ENCODE measurements at places on chromosomes 1 and 21.

DNA sequence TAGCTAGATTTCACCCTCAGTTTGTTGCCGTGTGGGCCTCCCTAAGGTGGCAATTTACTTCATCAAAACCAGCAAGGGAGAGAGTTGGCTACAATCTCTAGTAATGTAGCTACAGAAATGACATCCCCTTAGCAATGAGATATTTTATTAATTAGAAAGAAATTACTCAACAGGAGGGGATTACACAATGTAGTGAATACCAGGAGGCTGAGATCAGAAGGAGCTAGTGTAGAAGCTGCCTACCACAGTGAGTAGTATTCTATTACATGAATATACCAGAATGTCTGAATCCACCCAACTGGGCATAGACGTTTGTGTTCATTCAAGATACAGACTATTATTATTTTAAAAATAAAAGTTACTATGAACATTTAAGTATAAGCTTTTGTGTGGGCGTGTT is 868.2 kb upstream of the CXADR start:
- no peak for DNase-seq

- peak; percentile 8 for DNase-seq
These were observed 62.2 kb upstream of the ATP1B1 start for GRCh38 chr1:169044296-169044695.

GRCh38 chr1:1360506-1361169 is 2.3 kb upstream of the MXRA8 start:
- no peak for DNase-seq

DNA sequence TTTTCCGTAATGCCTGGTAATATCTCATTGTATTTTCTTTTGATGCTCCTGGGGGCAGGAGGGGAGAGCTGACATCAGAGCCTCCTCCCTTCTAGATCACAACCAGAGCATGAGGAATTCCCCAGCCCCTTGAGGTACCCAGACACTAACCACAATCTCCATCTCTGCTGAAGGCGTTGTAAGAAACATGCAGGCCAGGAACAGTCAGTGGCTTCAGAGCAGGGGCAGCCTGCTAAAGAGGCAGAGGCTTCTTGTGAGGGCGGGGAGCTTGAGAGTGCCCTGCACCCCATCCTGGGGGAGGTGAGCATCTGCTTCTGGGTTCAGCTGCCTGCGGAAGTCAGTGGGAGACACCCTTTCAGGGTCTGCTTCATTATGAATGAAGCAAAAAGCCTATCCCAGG is 19.0 kb downstream of the MAPKAPK2 start:
- peak; percentile 43 for DNase-seq

DNA sequence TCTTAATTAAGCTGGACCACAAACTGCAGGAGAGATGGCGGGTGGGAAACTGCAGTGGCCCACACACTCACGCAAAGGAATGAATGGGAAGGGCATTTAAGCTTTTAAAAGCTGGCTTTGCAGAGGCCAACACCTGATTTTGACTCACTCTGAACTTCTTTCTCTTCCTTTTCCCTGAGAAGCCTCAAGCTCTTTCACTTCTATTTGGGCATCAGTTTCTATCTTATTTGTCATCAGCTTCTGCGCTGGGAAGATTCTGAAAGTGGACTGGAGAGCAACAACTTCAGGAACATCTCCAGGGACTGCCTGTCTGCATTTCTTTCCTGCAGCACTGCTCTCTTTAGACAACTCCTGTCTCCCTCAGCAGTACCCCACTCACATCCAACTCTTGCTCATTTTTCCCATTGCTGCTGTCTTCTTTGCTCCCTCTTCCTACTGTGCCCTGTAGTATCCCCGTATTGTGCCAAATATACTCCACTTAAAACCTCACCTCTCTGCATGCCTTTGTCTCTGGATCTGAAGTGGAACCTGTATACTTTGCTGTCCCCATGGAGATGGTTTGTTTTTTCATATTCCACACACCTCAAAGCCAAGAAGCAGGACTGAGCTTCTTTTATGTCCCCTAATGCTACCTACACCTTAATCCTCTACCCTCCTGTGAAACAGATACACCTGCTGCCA is 143.3 kb upstream of the JUN start:
- no peak for DNase-seq

GRCh38 chr1:36285443-36286101 is 20.6 kb upstream of the SH3D21 start:
- DNase-seq = no peak

GRCh38 chr1:202281316-202282024 is 60.3 kb downstream of the UBE2T start:
- DNase-seq = no peak

DNA sequence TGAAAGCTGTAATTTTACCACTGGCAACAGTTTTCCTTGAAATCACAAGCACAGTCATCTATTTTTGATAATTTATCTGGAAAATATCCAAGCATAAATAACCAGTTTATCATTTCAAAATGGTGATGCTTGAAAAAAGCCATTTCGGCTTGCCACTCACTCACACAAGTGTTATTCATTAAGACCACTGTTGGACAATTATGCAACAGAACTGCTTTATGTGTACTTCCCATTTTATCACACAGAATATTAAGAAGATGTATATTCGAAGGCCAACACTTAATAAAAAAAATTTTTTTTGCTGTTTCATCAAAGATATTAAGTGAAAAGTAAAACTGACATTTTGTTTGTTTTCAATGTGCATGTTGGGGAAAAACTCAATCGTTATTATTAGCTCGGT is 62.3 kb downstream of the EIF4G3 start:
- DNase-seq = no peak

- peak; percentile 19 for DNase-seq
These were observed 944 bp upstream of the AGO3 start for GRCh38 chr1:35929730-35930592.

DNA sequence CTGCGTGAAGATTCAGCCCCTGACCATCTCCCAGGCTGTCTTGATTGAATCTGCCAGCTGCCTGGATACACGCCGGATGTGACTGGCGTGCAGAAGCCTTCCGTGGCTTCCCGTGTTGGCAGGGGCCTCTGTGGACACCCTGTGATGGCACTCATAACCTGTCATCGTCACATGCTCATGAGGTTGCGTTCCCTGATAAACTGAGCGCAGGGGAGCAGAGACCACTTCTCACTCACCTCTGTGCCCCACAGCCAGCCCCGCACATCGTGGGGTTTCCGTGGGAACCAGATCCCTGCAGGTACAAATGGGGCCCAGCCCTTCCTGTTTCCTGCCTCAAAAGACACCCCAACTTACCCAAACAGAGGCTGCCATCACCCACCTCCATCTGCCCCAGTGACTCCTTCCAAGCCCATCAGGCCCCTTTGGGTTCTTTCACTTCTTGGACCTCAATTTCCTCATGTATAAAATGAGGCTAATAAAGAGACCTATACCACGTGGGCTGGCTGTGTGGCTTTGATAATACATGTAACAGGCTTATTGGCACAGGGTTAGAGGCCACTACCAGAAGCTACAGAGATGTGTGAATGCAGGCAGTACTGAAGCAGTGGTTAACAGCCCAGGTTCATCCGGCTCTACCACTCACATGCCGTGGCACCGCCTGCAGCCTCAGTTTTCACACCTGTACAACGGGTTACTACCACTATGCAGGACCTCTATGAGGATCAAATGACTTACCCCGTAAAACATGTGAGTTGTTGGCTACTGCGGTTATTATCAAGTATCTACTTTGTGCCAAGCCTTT is 23.6 kb downstream of the HTR6 start:
- no peak for DNase-seq

GRCh38 chr1:21518774-21519455 is 9.7 kb downstream of the ALPL start:
- DNase-seq = no peak

GRCh38 chr21:36478207-36478701 is 1.7 kb downstream of the CLDN14 start:
- no peak for DNase-seq

GRCh38 chr1:171509191-171509590 is 23.9 kb downstream of the PRRC2C start:
- no peak for DNase-seq

DNA sequence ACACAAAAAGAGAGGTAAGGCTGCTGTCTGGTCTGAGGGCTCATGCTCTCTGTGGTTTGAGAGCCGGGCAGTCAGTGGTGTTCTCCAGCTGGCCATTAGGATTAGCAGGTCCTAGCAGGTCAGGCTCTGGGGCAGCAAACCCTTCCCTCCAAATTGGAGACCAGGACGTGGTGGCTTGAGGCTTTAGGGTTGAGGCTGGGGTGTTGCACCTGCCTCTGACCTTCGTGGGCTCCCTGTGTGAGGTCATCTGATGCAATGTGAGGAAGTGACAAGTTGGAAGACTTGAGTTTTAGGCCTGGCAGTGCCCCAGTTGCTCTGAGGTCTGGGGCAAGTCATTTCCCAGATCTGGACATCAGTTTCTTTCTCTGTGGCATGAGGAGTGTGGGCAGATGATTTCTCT is 24.4 kb downstream of the SZRD1 start:
- no peak for DNase-seq

- DNase-seq = no peak
These were observed 43.3 kb upstream of the TSHB start for GRCh38 chr1:114986286-114986685.

DNA sequence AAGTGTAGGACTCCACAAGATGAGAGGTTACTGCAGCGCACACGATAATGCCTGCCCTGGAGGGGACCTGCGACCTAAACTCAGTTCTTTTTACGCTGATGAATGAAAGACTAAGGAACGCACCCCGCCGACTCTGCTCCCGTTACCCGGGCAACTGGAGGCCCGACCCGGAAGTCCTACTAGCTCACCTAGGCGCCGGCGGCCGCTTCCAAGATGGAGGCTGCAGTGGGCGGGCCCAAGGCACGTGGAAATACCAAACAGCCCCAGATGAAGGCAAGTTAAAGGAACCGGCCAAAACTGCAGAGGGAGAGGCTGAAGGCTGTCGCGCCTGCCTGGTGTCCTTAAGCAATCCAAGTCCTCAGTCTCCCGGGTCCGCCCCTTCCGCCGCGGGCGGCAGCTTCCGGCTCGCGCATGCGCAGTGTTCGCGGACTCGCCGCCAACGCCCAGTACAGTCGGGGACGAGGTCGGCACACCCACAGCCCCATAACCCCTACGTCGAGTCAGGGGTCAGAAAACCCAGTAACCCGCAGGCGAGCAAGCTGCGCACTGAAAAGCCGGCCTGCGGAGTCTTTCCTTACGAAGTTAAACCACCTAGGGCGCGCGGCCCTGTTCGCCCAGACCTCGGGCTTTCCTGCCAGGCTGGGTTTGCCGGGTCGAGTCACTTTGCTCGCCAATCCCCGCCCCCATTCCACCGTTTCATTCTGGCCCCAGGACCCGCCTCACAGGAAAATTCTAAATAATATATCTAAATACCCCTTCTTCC is at the start of gene SETD4:
Gene SETD4, minus strand, starts transcription at position 368 of the 763 bp plus-strand sequence. CDS start 1,638 bp downstream, outside the sequence.
- peak; percentile 95 for DNase-seq

DNA sequence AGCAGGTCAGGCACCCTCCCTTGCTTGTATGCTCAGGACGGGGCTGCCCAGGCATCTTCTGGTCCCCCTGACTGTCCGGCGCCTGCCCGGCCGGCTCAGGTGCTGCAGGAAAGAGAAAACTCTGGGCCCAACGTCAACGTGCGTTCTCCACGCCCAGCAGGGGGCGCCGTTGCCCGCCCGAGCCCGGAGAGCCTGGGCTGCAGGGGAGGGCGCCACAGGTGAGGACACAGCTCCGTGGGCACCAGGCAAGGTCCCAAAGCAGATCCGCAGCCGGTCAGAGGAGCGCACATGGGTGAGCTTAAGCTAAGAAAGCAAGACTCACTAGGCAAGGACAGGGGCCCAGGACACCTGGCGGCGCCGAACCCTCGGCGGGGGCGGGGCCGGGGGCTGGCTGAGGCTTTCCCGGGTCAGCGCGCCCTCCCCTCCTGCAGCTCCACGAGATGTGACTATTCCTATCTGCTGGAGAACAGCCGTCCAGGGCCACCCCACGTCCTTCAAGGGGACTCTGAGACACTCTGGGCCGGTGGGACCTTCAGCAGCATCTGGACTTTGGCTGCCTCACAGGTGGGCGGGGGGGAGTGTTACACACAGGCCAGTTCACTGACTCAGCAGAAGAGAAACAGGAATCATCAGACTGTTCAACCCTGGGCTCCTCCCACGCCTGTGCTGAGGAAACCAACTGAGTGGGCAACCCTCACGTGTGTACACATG is 29.3 kb downstream of the KRTAP10-1 start:
- peak; percentile 78 for DNase-seq

DNA sequence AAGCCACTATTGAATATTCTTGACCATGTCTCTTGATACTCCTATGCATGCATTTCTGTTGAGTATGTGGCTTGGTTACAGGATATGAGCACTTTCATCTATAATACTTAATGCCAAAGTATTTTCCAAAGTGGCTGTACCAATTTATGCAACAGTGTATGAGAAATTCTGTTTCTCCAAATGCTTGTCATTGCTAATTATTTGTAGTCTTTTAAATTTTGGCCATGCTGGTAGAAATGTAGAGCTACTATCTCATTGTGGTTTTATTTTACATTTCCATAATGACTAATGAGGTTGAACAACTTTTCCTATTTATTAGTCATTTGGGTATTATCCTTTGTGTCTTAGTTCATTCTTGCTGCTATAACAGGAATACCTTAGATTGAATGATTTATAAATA is 71.4 kb upstream of the TSPAN2 start:
- DNase-seq = no peak

GRCh38 chr1:206075786-206076755 is 23.1 kb downstream of the RHEX start:
- DNase-seq = no peak

- DNase-seq = no peak
These were observed 4.7 kb downstream of the HUNK start for GRCh38 chr21:31877463-31877957.

DNA sequence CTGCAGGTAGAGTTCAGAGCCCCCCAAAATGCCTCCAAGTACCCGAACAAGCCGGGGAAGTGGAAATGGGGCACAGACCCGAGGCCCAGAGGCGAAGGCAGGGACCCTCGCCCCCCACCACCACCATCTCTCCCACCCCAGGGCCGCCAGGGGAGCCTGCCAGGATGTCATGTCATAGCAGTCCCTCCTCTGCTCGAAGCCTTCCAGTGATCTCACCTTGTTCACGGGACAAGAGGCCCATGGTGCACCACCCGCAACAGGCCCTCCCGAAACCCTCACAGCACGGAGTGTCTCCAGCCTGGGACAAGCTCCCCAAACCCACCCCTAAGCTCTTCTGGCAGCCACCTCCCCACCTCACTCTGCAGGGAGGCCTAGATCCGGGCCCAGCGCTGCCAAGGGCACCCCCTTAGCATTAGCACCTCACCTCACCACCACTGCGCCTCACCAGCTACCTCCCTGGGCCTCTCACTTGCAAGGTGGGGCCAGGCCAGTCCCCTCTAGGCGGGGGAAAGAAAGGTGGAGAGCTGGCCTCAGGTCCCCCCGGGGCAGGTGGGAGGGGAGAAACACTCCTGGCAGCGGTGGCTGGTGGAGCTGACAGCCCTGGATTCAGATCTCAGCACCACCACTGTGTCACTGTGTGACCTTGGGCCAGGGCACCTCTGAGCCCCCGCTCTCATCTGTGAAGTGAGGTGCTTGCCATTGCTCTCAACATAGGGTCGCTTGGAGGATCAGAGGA is 13.3 kb downstream of the CHD5 start:
- DNase-seq = no peak

- DNase-seq = peak; percentile 35
These were observed 125 bp downstream of the ATP5PF start for GRCh38 chr21:25734654-25734903.

GRCh38 chr1:227902641-227902990 is 45.1 kb downstream of the WNT9A start:
- DNase-seq = no peak

GRCh38 chr21:42496839-42497202 is 797 bp upstream of the RSPH1 start:
- DNase-seq = no peak

Data from stimulated activated CD4-positive, alpha-beta T cell treated with anti-CD3 and anti-CD28 coated beads, Interleukin-1b, Interleukin-23, amount 100 ng/mL, for 4 hours (primary cell).